HFF-Myc (cell line): ENCODE measurements at places on chromosomes 7 and 10.

- DNase-seq, result no peak
These were observed 37.0 kb upstream of the PDCD4 start for GRCh38 chr10:110834629-110835301.

DNA sequence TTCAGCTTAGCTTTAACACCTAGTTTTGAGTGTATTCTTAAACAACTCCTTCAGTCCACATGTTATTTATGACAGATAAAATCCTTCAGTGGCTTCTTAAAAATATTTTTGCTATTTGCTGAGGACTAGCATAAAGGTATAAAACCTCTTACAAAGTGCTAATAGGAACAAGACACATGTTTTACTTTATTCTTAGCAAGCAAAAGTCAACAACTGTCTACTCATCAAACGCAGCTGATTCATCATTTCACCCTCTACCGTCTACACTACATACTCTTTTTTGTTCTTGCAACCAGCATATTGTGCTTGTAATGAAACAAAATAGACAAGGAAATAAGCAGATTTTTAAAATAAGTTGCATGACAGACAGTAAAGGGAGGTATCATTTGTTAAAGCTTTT, 319.7 kb downstream of the SNX13 start:
- no peak for DNase-seq

DNA sequence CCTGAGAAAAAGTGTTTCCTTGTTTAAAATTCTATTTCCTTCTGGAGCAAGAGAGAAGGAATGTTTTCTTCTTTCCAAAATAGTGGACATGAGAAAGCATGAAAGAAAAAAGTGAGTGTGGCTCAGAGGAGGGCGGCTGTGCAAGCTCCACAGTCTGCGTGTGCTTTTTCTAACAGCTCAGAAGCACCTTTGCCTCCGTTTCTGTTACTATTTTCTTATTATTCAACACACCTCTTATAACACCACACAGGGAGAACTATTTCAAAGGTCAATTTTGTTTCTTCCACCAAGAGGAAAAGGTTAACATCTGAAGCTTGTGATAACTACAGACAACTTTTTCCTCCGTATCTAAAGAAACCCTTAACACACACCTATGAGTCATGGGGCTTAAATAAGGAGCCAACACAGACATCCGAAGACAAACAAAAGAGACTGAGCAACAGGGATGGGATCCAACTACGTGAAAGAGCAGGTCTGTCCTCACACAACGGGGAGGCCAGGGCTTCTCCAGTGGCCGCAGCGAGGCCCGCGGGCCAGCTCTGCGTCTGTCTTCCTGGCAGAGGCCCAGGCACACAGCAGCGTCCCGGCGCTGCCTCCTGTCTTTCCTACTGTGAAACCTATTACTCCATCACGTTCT, 36.2 kb upstream of the NCAPG2 start:
- DNase-seq, result no peak

- DNase-seq, result no peak
These were observed 10.2 kb upstream of the ZFYVE27 start for GRCh38 chr10:97726636-97727178.

GRCh38 chr7:132866144-132866531, 215.8 kb downstream of the CHCHD3 start:
- no peak for DNase-seq

DNA sequence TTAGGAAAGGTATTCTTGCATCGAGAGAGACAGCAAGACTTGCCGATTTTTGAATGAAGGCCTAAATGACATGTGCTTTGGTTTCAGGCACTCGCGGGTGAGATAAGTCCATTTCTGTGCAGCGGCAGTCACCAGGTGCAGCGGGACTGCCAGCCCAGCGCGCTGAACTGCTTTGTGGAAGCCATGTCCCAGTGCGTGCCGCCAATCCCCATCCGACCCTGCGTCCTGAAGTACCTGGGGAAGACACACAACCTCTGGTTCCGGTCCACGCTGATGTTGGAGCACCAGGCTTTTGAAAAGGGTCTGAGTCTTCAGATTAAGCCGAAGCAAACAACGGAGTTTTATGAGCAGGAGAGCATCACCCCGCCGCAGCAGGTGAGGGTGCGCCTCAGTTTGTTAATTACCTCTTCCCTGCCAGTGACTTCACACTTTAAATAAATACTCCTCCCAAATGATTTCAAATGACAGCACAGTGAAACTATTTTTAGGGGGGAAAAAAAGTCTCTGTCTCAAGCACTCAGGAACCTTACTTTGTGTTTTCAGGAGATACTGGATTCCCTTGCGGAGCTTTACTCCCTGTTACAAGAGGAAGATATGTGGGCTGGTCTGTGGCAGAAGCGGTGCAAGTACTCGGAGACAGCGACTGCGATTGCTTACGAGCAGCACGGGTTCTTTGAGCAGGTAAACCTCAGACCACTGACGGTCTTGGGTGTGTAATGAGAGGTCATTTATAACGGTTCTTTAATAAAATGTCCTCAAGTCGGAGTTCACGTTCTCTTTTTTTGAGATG, 98.3 kb downstream of the TRRAP start:
- no peak for DNase-seq

GRCh38 chr7:711093-711921, 15.2 kb upstream of the DNAAF5 start:
- DNase-seq, result no peak

DNA sequence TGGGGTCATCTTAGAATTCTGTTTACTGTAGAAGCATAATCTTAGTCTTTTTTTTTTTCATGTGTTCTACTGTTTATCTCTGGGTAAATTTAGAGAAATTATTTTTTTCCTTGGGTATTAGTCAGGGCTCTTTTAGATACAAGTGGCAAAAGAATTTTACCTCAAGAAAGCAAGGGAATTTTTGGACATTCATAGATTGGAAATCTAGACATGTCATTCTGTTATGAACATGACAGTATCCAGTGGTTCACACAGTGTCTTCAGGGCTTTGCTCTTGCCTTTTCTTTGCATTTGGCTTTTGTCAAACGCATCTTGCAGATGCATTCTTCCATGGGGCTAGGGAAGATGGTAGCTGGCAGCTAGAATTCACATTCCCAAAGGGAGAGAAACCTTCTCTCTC, 13.7 kb upstream of the TAS2R41 start:
- no peak for DNase-seq

- DNase-seq, result no peak
These were observed 18.7 kb downstream of the CALD1 start for GRCh38 chr7:134798155-134798554.

DNA sequence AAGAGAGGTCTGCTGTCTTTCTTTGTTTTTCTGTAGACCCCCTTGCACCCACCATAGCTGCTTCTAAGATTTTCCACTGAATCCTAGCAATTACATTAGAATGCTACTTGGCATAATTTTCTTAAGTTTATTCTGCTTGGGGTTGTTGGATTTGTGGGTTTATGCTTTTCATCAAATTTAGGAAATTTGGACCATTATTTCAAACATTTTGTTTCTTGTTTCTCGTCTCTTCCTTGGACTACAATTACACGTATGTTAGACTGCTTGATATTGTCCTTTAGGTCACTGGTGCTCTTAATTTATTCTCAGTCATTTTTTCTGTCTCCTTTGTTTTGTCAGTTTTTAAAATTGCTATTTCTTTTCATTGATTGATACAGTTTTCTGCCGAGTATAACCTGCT, 65.8 kb downstream of the FANK1 start:
- DNase-seq, result no peak

GRCh38 chr10:110311357-110311949, 6.7 kb upstream of the SMNDC1 start:
- DNase-seq, result peak; percentile 46

DNA sequence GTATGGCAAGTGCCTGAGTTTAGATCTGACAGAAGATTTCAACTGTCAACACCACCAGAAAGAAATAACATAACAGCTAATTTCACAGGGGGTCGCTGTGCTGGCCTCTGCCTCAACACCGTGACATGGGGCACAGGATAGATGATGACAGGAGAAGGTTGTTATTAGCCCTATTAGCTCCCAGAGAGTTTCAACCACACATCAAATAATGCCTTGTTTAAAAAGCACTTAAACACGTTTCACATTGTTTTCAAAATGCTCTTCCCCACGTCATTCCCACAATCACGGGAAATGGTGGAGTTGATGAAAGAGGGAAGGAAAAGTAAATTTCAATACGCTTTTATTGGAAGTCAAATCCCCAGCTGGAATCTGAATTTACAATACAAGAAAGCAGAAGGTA, 184.7 kb downstream of the MAGI2 start:
- DNase-seq, result no peak

GRCh38 chr10:1402816-1403507, 334.4 kb downstream of the ADARB2 start:
- no peak for DNase-seq

DNA sequence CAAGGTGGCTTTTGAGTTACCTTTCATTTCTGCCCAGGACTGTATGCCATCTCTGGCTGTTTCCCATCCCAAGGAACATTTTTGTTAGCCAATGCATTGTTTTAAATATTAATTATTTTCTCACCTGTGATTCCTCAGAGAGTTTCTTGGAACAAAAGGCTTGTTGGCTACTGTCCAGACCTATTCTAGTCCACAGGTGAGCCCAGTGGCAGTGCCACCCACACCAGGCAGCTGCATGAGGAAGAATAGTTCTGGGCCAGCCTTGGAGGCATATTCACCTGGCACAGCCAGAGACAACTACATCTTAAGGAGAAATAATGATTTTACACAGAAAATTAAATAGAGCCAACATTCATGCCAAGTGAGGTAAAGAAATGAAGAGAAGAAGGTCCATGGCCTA, 123.9 kb downstream of the C1GALT1 start:
- no peak for DNase-seq

- no peak for DNase-seq
These were observed 77.0 kb upstream of the TRIM24 start for GRCh38 chr7:138382862-138383565.

DNA sequence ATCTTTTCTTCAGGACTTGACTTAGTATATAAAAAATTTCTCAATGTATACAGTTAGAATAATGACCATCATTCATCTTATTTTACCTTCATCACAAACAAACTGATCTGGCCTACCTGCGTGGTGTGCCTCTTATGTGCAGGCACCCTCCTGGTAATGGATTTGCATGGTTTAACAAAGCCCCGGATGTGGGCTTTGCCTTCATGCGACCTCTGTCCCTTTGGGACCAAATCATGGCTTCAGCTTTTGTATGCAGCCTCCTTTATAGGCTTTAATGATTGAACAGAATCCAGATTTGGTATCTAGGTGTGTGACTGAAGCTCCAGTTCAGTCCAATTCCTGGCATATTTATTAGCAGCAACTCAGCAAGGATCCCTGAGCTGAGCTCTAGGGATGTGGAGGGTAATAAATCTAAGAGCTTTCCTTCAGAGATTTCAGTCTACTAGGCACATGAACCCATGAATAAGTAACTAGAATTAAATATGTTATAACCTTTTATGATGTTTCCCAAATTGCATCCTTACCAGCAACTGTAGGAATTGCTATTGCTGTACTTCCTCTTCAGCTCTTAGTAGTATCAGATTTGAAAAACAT, 256.9 kb downstream of the ABCA13 start:
- DNase-seq, result no peak

GRCh38 chr7:42139751-42140150, 97.3 kb downstream of the GLI3 start:
- no peak for DNase-seq

DNA sequence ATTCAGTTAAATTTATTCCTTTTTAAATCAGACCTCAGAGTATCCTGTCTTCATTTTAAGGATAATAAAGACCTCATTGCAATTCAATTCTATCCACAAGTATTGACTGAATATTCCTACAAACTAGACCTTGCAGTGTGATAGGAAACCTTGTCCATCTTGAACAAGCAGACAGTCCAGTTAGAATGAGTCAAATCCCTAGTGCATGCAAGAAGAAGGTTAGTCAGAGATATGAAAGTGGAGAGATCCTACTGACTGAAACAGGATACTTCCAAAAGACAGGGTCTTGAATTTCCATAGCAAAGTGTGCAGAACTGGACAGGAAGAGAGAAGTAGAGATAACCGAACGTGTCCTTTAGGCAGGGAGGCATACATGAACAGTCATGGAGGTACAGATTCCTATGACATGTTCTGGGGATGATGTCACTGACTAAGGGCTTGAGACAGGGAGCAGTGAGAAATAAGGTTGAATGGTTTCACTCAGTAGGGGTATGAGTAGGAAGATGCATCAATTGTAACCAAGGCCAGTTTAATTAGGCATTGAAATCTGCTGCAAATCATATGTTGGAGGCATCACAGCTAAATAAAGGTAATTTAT, 45.2 kb downstream of the PPP1R3A start:
- DNase-seq, result no peak

DNA sequence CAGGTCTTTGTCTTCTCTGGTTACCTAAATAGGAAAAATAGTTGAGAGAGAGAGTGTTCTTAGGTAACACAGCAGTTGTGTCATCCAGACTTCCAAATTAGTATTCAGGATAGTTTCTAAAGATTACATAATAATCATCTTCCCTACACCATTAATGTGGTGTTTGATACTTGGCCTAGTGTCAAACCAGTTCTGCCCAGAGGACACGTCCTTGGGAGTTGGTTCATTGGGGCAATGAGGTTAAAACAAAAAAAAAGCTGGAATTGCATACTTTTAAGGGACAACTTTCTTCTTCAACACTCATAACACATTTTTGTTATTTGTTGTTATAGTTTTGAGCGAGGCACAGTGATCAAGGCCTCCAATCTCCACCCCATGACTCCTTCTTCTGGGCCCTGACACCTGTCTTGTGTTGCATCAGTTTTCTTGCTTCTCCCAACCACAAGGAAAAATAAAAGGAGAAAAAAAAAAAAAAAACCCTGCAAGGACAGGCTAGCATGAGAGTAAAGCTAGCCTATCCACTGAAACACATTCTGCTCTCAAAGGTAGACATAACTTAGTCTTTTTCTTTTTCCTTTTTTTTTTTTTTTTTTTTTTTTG, 28.8 kb downstream of the STN1 start:
- DNase-seq, result no peak

DNA sequence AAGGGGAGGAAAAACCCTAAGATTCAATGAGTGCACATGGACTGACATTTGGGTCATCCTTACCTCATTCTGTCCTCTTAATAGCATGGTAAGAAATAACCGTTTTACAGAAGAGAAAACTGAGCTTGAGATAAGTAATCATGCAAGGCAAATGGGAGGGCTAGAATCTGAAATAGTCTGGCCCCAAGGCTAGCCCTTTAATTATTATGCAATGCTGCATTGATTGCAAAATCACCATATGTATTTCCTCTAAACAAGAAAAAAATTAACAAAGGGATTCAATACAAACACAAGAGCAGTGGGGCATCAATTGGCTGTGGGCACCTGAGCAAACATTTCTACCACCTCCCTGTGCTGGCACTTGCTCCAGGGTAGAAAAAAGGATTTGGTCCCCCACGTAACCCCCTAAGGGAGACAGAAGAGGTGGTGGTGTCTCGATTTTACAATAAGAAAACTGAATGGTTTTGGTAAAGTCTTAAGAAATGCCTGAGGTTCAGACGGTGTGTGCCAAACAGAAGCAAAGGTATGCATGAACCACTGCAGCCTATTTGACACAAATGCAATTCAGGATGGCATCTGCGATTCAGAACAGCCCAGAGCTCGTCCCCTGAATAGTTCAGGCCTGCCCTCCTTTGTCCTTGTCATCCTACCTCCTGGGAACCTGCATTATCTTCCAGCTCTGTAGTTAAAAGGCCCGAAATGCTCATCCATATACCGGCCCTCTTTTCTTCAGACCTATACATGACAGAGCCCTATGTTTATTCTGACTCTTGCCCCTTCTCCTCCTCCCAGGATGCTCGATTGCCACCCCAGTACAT, 23.6 kb downstream of the PIP4K2A start:
- no peak for DNase-seq

GRCh38 chr7:15332956-15333355, 228.9 kb downstream of the AGMO start:
- DNase-seq, result no peak

GRCh38 chr10:16437540-16437894, 707 bp downstream of the PTER start:
- DNase-seq, result no peak
